NCI-H460 (cell line): ENCODE measurements at places on chromosomes 6 and 20.

DNA sequence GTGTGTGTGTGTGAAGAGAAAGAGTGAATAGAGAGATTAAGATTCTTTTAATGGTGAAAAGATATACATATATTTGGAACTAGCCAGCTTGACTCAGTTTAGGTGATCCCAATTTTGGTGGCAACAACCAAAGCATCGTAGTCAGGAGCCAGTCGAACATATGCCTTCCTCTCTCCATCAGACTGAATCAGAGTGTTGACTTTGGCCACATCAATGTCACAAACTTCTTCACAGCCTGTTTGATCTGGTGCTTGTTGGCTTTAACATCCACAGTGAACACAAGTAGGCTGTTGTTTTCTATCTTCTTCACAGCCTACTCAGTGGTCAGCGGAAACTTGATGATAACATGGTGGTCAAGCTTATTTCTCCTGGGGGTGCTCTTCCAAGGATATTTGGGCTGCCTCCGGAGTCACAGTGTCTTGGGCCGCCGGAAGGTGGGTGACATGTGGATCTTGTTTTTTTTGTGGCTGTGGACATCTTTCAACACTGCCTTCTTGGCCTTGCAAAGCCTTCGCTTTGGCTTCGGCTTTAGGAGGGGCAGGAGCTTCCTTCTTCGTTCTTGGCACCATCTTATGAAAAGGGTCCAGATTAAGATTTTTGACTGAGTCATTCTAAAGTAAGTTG lies 3.4 kb downstream of the HLA-F start:
- no peak for DNase-seq

GRCh38 chr20:17542993-17543412 lies 11.8 kb upstream of the BFSP1 start:
- no peak for DNase-seq

DNA sequence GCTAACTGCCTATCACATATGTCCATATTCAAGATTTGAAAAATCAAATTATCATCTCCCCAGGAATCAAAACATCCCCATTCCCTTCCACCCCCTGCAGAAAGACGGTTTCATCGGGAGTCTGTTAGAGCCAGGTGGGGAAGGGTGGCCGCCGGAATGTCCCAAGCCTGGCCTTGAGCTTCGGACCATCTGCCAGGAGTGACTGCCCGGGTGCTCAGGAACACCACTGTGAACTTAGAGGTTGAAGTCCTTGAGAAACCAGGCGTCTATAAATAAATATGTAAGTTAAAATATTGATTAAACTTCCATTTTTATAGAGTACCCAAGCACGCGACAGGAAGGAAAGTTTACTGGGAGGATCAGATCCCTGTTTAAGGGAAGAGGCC lies 250.8 kb downstream of the DLL1 start:
- no peak for DNase-seq

DNA sequence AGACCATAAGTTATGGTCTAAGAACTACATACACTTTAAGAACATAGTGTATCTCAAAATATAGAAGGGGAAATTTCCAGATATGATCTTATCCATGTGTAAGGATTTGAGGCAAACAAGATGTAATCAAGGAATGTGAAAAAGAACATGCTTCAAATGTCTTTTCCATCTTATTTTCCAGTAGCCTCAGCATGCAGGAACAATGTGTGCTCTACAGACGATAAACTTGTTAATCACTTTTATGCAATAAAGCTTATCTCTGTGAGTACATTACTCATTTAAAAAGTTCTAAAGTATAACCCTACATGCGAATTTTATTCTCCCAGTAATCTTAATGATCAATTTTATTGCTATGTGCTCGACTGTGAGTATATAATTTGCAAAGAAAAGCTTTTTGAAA lies 185.2 kb downstream of the ALDH8A1 start:
- no peak for DNase-seq

GRCh38 chr6:5998711-5999687 lies 7.7 kb downstream of the NRN1 start:
- DNase-seq = no peak
